ENCODE measurements at places on chromosomes 16 and 17.

DNA sequence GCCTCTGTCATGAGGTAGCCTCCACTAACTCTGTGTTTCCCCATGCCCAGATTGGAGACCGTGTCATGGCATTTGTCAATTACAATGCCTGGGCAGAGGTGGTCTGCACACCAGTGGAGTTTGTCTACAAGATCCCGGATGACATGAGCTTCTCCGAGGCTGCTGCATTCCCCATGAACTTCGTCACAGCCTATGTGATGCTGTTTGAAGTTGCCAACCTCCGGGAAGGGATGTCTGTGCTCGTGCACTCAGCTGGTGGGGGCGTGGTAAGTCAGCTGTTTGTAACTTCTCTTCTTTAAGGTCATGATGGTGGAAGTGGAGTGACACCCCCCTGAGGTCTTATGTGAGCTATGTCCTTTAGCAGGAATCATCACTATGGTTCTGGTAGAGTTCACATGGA lies 36.8 kb downstream of the VAT1L start:
- no peak for DNase-seq

DNA sequence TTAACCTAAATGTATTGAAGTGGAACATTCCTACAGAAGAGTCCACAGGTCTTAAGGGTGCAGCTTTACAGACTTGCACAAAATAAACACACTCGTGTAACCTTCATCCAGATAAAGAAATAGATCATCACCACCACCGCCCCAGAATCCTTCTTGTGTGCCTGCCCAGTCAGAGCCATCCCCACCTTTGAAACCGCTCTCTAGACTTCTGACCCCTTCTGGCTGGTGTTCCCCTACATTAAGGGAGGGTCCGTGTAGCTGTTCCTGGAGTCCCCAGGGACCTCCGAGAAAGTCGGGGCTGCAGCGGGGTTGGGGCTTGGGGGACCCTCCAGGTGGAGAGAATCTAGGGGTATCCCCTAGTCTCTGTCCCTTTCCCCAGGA lies 9.4 kb downstream of the TBX4 start:
- no peak for DNase-seq

DNA sequence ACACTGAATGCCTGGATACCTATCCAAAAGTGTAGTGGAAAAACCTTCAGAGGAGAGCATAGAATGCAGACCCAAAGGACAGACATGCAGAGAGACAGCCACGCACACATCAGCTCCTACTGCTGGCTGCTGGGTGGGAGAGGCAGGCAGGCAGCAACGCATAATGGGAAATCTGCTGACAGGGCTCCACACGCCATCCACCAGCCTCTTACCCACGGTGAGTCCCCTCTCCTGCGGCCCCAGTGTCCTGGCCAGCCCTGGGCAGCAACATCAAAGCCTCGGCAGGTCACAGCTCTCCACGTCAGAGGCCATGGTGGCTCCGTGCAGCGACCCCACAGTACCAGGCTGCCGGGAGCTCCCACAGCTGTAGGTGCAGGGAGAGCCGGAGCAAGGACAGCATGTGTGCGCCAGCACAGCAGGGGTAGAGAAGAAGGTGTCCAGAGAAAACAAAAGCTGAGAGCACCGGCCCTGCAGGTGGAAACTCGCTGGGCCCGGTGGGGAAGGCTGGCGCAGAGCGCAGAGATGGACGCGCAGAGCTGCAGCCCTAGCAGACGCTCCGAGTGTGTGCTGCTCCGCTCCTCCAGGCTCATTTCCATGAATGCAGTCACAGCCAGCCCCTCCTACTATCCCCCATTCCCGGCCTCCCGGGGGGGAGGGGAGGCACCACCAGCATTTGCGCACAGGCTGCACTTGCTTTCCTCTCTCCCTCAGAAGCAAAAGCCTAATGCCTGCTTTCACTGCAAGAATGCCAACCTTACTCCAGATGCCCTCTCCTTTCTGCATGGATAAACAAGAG lies 58.9 kb downstream of the CYTH1 start:
- no peak for DNase-seq

GRCh38 chr16:87954361-87954760 lies 3.1 kb downstream of the BANP start:
- DNase-seq, result no peak

GRCh38 chr16:17591655-17592405 lies 121.1 kb upstream of the XYLT1 start:
- no peak for DNase-seq

GRCh38 chr16:84356591-84357116 lies 11.7 kb upstream of the ATP2C2 start:
- no peak for DNase-seq

- no peak for DNase-seq
These were observed 425 bp downstream of the SGSH start for GRCh38 chr17:80219763-80220053.

- no peak for DNase-seq
These were observed 619.2 kb upstream of the C16orf82 start for GRCh38 chr16:26447570-26447969.

GRCh38 chr17:70208080-70208794 lies 38.9 kb downstream of the KCNJ2 start:
- DNase-seq, result no peak

DNA sequence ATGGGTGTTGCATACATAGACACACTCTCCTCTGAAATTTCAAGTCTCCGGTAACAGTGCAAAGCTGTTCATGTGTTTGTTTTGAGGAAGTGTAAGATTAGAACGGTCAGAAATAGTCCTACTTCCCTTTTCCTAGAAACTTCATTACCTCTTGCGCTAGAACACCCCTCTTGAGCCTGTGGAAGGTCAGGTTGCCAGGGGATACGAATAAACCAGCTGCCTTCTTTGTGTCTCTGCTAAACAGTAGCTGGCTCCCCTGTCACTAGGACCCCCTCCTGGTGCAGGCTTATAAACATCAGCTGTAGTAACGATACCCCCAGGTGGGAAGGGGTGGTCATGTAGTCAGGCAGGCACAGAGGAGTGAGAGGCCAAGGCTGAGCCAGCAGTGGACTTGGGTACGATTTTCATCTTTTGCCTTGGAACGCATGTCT lies 113.4 kb upstream of the RCVRN start:
- no peak for DNase-seq

DNA sequence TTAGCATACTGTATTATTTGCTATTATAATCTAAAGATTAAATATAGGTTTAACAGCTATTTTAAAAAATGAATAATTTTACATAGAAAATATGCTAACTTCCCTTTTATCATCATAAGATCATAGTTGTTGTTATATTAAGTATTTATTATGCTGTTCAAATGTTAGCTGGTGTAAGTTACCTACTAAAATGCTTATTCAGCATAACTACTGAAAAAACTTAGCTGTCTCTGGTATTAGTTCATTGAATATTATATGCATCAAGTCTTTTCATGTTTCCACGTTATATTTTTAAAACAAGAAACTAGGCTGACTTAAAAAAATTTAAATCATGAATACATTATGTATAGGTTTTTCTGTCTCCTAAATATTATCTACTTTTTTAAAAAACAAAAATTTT lies 62.6 kb downstream of the NETO2 start:
- DNase-seq, result no peak

- no peak for DNase-seq
These were observed 16.0 kb upstream of the JPH3 start for GRCh38 chr16:87586201-87586782.

DNA sequence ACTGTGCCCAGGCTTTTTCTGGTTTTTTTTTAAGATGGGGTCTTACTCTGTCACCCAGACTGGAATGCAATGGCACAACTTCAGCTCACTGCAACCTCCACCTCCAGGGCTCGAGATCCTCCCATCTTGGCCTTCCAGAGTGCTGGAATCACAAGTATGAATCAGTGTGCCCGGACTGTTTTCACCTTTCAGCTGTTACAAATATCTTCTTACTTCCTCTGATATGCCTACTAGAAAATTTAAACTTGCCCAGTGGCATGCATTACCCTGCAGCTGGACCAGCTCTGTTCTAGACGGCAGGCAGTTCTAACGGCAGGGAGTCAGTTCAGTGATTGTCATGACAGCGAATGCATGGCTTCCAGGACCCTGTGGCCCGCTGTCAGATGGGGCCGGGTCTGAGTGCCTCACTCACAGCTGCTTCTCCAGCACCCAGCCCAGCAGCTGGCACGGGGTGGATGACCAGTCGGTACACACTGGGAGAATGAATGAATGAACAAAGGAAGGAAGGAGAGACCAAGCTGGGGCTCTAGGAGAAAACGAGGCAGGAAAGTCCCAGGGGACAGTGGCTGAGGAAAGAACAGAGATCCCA lies 28.0 kb upstream of the LITAF start:
- no peak for DNase-seq

DNA sequence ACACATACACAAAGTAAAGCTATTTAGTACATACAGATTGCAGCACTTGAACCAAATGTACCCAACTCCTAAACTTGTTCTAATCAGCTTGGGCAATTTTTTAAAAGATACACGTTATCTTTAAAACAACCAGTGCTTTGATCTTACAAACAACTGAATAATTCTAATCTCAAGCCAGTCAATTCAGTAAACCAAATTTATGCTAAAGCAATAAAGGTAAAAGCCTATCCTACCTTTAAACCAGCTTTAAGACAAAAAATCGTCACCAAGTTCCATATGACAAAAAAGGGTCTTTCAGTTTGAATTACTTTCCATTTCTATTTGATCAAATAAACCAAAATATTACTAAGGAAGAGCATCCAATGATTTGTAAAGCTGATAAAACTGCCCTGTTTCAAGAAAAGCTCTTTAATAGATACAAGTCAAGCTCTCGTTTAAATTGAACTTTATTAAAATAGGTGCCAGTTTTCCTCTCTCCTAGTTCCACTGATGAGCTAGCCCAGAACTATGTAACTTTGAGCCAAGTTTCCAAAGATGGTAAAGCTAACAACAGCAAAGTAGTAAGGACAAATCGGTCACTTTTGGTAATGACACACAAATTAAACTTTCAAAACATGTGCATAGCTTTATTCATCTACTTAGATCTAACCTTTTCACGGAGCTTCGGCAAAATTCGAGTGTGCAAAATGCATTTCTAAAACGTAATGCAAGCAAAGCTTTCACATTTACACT lies 10.2 kb downstream of the CRYBA1 start:
- DNase-seq, result no peak

DNA sequence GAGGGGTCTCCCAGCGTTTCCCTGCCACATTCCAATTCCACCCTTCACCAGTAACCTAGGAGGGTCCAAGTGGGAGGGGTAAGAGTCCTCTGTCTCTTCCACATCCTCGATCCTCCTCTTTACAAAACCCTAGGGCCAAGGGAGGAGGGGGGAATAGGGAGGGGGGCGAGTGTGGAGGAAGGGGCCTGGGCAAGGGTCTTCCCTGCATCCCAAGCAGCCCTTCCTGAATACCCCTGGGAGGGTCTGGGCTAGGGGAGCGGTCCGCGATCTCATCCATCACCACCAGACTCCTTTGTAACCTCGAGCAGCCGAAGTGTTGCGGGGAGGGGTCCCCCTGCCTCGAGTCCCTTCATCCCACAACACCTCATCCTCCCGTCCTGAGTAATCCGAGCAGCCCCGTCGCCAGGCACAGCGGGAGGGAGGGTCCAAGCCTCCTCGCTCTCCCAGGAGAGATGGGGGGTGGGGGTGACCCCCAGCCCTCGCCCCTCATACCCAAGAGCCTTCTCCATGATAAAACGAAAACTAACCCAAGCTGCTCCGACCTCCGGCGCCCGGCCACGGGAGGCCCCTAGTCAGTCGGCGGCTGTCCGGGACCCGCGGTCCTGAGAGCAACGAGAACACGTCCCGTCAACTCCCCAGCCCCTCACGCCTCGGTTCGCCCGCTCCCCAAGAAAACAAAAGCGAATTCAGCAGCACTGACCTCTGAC lies 502 bp downstream of the SMPD3 start:
- no peak for DNase-seq

GRCh38 chr16:72723781-72724180 lies 324.1 kb downstream of the ZFHX3 start:
- DNase-seq, result no peak

DNA sequence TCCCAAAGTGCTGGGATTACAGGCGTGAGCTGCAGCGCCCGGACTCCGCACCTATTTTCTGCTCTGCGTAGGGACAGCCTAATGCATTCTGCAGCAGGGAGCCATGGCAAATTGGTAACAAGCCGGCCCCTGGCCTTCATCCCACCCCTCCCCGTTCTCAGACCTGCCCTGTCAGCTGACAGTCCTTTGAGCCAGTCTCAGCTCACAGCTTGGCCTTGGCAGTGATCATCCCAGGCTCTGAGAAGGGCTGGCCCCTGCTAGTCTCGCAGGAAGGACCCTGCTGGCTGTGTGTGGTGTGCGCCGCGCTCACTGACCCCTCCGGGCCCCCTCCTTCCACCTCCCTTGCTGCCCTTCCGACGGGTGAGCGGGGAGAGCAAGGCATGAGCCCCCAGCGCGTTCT lies 10.3 kb upstream of the NPTX1 start:
- no peak for DNase-seq

- no peak for DNase-seq
These were observed 14.2 kb downstream of the PLD6 start for GRCh38 chr17:17191961-17192381.

DNA sequence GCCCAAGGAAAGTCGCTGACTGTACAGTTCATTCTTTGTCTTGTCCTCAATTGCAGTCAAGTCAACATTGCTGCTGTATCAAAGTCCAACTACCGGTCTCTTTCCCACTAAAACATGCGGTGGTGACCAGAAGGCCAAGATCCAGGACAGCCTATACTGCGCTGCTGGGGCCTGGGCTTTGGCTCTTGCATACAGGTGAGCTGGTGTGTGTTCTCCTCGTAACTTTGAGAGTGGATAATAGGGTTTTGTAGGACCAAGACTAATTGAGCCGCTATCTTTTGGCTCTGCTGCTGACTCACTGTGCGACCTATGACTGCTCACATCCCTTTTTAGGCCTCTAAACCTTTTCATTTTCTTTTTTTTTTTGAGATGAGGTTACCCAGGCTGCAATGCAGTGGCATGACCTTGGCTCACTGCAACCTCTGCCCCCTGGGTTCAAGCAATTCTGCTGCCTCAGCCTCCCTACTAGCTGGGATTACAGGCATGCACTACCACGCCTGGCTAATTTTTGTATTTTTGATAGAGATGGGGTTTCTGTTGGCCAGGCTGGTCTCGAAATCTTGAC lies 38.7 kb downstream of the PHKB start:
- no peak for DNase-seq

GRCh38 chr17:15414532-15415306 lies 52.7 kb downstream of the CDRT4 start:
- no peak for DNase-seq

DNA sequence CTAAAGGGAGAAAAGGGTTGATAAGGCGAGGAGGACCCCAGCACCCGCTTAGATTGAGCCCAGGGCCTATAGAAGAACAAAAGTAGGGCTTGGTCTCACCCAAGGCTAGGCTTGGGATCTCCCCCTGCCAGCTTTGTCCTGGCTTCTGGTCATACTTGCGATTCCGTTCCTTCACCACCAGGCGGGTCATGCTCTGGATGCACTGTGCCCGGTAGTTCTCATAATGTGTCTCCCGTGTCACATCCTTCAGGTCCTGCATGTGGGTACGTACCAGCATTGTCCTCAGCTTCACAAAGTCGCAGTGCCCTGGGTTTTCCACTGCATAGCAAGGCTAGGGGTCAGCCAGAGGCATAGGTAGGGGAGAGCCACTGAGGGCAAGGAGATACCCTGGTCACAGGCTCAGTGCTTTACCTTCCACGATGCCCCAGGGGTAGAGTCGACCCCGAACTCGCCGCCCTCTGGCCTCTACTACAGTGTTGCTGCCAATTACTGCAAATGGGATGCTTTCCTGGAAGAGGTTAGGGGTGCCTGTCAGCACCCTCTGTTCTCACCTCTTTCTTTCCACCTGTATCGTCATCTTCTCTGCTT lies 6.5 kb upstream of the MTMR4 start:
- DNase-seq, result no peak
